ENCODE measurements at places on chromosomes 6 and 20.

DNA sequence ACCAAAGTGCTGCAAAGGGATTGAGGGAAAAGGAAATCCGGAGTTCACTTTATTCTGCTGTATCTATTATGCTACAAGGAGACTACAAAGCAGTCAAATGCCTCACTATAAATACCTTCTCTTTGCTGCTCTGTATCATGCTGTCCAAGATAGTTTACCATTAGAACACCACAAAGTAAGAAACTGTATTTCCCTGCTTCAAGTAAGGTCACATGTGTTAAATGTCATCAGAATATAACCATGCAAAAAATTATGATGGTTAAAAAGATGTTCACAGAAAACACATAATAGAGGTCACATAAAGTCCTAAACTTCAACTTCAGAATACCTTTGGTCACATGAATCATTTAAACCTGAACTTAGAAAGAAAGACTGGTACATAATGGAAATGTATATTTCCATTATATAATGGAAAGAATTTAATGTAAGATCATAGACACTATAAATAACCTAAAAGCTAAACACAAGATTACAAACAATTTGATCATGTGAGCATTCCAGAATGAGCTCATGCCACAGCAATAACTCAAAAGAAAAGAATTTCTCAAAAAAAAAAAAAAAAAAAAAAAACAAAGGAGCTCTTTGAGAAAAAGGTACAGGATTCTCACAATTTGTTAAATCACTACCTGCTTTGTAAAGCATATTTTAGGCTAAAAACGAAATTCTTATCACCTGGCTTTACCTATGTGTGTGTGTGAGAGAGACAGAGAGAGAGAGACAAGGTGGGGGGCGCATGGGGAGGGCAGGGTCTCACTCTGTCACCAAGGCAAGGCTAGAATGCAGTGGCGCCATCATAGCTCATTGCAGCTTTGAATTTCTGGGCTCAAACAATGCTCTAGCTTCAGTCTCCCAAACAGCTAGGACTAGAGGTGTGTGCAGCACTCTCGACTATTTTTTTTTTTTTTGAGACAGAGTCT, 58.7 kb downstream of the KIF13A start:
- DNase-seq, result no peak

- DNase-seq, result no peak
Measured at GRCh38 chr6:33787346-33787953, 1.5 kb downstream of the LEMD2 start.

DNA sequence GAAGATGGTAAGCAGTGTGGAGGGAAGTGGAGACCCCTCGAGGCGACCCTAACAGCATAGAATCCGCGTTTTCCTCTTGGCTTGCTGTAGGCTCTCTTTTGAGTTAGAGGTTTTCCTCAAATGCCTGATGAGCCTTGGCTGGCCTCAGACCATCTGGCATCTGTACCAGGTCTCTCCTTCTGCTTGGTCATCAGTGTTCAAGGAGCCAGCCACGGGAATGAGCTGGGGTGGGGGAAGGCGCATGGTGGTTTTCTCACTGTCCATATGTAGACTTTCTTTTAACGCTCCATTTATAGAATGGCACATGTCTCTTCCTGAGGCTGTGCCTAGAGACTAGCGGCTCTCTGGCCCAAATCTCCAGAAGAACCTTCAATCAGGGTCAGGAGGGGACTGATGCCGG, 8.1 kb upstream of the GUCA1A start:
- no peak for DNase-seq

DNA sequence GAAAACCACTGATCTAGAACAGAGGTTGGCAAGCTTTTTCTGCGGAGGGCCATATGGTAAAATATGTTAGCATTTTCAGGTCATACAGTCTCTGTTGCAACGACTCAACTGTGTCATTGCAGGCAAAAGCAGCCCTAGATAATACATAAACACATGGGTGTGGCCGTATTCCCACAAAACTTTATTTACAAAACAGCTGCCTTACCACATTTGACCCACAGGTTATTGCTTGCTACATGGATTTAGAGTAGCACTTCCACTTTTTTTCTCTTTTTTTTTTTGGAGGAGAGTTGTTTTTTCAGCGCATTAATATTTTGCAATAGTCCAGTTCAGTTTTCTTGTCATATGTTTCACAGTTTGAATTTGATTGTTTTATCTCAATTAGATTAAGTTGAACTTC, 2.5 kb upstream of the IGF2R start:
- no peak for DNase-seq

- no peak for DNase-seq
Measured at GRCh38 chr20:5548902-5549599, 201.2 kb upstream of the SHLD1 start.

- no peak for DNase-seq
Measured at GRCh38 chr6:93889713-93890112, 470.4 kb upstream of the EPHA7 start.

DNA sequence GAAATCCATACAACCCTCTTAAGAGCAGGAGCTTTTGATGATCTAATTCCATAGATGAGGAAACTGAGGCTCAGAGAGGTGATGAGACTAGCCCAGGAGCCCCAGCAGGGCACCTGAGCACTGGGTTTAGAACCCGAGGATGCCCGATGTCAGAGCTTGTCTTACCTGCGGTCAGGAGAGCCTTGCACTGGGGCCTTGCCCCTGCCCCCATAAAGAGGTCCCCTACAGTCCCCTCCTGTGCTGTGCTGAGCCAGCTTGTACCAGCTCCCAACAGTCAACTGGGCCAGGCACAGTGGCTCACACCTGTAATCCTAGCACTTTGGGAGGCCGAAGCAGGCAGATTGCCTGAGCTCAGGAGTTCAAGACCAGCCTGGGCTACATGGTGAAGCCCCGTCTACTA, 58.6 kb downstream of the RIPOR3 start:
- DNase-seq, result no peak

DNA sequence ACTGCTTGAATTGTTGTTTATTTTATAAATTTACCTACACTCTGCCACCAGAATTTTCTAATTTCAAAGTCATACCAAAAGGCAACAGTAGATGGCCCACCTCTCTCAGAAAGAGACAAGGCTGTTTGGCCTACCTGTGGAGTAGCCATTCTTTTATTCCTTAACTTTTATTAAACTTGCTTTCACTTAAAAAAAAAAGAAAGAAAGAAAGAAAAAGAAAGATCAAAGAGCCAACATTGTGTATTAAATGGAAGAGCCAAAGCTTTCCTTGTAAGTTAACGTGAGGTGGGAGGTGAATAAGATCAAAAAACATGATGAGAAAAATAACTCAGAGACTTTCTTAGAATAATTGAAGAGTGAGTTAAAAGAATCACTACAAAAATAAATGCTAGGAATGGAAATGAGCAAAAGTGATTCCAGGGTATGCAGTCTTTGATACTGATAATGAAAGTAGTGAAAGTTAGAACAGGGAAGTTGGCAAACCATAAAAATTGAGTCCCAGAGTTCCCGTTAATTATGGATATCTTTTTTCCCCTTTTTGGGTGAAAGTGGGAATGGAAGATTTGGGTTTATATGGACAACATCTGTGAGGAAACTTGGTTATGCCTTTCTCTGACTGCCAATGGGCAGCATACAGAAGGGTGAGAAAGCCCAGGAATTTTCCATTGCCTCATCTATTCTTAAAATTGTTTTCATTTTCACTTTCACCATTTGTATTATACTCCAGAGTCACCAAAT, 35.9 kb upstream of the MYB start:
- no peak for DNase-seq

GRCh38 chr20:51647674-51648570, 105.4 kb upstream of the NFATC2 start:
- DNase-seq, result no peak

- no peak for DNase-seq
Measured at GRCh38 chr6:137951064-137951597, 84.1 kb downstream of the TNFAIP3 start.

- no peak for DNase-seq
Measured at GRCh38 chr6:2396042-2396657, 150.7 kb upstream of the GMDS start.

DNA sequence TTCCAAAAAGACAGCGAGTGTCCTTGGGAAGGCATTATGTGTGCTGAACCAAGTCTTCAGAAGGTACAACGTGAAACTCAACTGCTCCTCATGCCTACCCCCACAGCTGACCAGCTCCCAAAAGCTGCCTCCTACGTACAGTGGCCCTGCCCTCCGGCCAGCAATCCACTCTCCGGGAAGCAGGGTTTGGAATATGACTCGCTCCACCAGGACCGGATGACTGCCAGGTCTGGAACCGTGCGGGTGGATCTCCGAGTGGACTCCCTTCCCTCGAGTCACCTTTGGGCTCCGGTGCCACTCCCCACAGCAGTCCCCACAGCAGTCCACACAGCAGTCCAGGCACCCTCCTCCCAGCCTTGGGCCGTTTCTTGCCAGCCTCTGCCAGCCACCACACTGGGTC, 4.3 kb downstream of the ZBTB46 start:
- DNase-seq, result no peak

DNA sequence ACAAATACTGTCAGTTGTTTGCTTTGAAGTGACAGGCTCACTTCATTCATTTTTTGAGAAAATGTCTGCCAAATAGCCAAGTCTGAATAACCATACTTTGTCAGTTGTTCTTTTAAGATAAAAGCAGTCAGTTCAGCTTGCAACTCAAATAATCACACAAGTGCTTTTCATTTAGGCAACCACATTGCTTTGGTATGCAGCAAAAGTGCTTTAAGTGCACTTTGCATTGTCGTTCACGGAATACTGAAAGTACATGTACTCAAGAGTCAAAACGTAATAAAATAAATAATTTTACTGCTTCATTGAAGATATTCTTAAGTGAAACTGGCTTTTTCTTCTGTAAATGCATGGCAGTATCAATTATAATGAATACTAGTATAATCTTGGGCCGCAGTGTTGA, 107.2 kb downstream of the MMS22L start:
- no peak for DNase-seq

DNA sequence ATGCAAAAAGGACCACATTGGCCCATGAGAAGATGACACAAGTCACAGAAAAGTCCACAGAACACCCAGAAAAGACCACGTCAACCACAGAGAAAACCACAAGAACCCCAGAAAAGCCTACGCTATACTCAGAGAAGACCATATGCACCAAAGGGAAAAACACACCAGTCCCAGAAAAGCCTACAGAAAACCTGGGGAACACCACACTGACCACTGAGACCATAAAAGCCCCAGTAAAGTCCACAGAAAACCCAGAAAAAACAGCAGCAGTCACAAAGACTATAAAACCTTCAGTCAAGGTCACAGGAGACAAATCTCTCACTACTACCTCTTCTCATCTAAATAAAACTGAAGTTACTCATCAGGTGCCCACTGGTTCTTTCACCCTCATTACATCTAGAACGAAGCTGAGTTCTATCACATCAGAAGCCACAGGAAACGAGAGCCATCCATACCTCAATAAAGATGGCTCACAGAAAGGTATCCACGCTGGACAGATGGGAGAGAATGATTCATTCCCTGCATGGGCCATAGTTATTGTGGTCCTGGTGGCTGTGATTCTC, 11.2 kb downstream of the MUCL3 start:
- no peak for DNase-seq

GRCh38 chr6:43970068-43970912, 157.0 kb downstream of the MRPL14 start:
- no peak for DNase-seq

DNA sequence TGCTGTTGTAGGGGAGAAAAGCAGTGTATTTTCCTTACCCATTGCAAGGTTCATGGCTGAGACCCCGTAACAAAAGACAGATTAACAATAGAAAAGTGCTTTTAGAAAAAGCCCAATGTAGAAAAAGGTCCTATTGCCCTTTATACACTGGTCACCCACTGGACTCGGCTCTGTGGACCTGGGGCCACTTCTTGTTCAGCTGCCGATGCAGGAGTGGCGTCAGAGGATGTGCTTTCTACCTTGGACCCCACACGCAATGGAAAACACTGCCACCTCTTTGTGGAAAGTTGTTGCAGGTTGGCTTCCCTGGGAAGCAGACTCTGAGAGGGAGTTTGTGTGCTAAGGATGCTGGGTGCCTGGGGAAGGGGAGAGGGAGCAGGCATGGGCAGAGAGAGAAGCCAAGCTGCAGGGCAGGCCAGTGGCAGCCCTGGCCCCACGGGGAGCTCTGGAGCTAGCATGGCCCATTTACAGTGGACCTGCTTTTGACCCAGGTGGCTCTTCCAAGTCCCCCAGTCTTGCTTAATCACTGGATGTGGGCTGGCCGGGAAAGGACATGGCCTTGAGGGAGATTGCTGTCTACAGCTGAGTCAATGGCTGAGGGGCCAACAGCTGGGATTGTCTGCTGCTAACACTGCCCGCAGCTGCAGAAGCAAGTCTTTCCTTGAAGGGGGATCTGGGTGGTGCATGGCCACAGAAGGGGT, 142.9 kb downstream of the CDC5L start:
- DNase-seq, result no peak

- DNase-seq, result no peak
Measured at GRCh38 chr6:34125939-34126338, 19.9 kb downstream of the GRM4 start.

DNA sequence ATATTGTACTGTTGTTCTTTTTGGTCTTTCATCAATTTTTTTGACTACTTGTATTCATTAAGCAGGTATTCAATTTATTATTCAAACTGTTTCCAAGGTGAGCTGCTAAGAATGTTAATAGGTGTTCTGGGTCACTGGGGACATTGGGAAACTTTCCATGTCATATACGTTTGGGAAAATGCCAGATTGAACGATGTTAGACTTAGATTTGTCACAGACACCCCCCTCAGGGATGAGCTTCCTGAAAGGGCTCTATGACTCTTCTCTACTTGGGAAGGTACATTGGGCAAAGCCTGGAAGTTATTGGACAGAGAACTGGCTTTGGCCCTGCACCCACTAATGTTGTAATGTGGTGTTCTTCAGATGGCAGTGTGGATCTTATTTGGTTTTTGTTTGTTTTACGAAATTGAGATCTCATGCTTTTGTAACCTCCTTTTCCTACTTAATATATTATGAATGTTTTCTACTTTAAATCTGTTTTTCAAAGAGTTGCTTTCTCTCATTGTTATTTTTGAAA, 42.1 kb downstream of the PLCB4 start:
- DNase-seq, result no peak

DNA sequence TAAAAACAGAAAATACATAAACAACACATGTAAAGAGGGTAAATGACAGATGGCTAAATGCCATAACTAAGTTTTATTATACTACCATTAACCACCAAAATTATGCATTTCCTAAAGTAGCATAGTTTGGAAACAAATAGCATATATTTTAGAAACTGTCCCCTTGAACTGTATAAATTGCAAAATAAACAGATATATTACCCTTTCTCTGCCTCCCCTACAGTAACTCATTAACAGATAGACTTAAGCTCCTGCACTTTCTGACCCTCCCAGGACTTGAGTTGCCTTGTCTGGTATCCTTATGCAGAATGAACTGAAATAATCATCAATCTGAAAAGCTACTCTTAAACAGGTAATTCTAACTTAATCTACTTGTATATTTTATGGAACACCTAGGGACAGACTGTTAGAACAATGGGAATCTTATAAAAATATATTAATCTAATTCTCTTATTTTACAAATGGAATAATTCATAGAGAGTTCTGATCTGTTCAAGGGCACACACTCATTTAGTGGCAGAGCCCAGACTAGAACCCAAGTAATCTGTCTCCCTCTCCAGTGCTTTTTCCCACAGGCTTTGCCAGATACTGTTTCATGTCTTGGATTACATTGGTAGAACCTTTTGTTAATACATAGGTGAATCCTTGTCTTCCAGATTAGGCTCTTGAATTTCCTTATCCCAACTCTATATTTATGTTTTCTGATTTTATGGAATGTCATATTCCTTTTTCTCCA, 50.6 kb upstream of the LOC128125822 start:
- DNase-seq, result no peak

GRCh38 chr6:124903797-124904196, 58.4 kb upstream of the RNF217 start:
- DNase-seq, result no peak

- no peak for DNase-seq
Measured at GRCh38 chr6:136792095-136792409, 225 bp downstream of the MAP3K5 start.
